Stimulated activated CD8-positive, alpha-beta memory T cell treated with anti-CD3 and anti-CD28 coated beads, Interleukin-4, amount 100 ng/mL, for 24 hours (primary cell): ENCODE measurements at places on chromosomes 2 and 18.

GRCh38 chr2:29223257-29223656 is 108.0 kb downstream of the CLIP4 start:
- DNase-seq: no peak

DNA sequence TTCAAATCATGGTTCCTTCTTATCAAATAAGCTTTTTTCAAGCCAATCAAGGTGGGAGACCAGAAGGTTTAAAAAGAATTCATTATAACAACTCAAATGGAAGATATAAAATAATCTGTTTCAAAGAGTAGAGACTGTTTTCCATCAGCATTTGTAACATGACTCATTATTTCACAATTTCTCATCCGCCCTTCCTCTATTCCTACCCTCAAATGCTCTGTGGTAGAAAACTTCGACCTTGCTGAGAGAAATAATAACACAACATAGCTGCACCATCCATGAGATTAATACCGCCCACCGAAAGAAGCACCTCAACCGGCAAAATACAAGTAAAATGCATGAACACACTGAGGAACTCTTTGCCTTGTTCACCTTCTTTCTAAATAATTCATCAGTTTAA is 2039.2 kb upstream of the CELF4 start:
- DNase-seq: no peak

GRCh38 chr18:33264566-33264965 is 176.0 kb downstream of the CCDC178 start:
- no peak for DNase-seq

DNA sequence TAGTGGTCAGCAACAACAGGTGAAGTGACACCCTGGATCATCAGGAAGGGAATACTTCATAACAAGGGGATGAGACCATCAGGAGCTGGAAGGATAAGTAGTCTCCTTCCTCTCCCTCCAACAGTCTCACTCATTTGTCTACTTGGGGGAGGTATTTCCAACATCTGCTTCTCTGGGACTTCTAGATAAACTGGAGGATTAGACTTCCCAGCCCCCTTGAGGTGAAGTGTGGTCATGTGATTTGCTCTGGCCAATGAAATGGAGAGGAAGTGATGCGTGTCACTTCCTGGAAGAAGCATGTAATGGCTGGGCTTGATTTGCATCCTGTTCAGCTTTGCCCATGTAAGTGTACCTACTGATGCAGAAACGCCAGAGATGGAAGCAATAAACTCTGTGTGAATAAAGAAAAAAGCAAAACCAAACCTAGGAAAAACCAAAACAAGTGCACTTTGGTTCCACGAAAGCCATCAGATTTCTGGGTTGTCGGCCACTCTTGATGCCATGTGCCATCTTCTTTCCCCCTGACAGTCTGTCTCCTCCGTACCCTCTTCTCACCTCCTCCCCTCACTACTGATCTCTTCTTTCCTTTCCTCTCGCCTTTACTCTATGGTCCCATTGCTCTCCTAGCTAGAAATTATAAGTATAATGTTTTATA is 76.1 kb upstream of the DNMT3A start:
- no peak for DNase-seq

DNA sequence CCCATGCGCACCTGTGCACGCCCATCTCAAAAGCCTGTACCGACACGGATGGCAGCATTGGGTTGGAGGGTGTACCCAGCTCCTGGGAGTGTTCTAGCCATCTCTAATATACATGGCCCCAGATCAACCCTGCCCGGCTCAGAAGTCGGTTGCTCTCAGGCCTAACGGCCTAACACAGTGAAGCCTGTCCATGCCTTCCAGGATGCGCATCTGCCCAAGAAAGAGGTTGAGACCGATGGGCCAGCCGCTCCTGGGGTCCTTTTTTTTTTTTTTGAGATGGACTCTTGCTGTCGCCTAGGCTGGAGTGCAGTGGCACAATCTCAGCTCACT is 32.1 kb downstream of the PDIA6 start:
- no peak for DNase-seq
